Left hindlimb (tissue), 1 donor: ENCODE measurements at places on chromosomes 6 and 20.

- no peak for DNase-seq
Observed at GRCh38 chr6:167573461-167574215, 248.8 kb downstream of the TTLL2 start.

DNA sequence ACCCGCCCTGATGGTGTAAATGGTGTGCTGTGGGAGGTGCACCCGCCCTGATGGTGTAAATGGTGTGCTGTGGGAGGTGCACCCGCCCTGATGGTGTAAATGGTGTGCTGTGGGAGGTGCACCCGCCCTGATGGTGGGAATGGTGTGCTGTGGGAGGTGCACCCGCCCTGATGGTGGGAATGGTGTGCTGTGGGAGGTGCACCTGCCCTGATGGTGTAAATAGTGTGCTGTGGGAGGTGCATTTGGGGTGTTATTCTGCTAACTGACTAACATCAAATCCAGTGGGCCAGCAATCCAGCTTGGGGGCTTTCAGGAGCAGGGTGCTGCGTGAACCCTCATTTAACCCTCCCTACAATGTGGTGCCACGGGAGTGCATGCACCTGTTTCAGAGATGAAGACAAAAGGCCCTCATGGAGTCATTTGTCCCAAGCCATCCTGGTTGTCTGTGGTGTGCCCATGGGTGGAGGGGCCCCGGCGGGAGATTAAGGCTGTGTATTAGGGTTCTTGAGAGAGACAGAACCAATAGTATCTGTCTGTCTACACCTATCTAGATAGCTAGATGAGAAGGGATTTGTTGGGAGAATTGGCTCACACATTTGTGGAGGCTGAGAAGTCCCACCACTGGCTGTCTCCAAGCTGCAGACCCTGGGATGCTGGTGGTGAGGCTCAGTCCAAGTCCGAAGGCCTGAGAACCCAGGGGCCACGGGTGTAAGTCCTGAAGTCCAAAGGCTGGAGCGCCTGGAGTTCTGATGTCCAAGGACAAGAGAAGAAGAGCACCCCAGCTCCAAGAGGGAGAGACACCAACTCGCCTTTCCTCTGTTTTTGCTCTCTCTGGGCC is 39.2 kb downstream of the TMEM242 start:
- no peak for DNase-seq

GRCh38 chr6:158060455-158061360 is 79.0 kb downstream of the SYNJ2 start:
- DNase-seq: peak; percentile 85

DNA sequence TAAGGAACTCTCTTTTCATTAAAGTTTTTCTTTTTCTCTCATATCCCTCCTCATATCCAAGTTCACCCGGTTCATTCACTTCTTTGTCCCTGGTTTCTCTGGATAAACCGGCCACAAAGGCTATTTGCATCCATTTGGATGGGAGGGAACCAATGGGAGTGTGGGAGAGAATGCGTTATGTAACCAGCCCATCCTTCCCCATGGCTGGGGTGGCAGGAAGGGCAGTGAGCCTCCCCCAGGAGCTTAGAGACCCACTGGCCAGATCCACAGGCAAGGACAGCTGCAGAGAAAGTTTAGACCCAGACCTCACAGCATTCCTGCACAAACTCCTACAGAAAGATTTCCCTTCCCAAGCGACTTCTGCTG is 10.7 kb downstream of the CASS4 start:
- no peak for DNase-seq

- DNase-seq: no peak
Observed at GRCh38 chr20:54633374-54634355, 158.3 kb downstream of the DOK5 start.

DNA sequence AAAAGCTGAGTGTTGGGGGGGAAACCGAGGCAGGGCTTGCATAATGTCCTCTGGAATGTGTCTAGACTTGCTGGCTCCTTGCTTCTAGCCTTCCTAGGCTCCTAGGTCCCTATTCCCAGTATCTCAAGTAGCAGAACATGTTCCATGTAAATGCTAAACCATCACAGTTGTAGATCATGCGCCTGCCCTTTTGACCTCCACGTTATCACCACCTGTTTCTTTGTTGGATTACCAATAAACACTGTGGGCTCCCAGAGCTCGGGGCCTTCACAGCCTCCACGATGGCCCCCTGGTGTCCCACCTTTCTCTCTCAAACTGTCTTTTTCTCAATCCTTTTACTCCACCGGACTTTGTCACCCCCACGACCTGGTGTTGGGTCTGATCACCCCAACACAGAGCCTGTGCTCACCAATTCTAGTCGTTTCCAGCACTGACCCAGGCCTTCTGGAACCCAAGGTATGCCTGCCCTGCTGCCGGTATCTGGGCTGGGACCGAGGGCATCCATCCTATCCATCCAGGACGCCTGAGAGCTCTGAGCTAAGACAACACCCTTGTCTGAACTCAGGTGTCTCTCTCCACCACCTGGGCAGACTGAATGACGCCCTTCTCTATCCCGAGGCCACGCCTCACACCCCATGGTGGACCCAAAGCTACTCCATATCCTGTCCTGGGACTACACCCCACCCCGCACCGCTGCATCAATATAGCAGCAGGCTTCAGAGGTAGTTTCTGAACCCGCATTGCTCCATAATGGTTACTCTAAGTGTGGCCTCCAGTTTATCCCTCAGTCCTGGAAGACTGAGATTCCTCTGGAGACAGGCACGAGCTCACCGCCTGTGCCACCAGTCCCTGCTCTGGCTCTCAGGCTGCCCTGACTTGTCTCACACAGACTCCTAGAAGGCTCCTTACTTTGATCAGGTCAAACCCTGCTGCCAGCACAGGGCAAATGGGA is 9.3 kb upstream of the PRR18 start:
- no peak for DNase-seq

DNA sequence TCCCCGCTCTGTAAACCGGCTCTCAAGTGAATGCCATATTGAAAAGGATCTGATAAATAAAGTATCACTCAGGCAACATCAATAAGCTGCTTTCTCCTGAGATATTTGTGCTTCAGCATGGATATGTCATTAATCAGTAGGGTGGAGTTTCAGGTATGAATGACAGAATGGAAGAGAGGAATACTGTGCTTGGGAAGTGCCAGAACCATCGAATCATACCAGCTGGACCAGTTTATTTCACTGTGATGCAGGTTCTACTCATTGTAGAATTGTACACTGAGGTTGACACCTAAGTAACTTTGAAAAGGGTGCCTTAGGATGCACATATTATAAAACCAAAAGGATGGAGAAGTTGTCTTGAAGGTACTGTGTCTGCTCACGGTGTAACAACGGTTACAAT is 17.9 kb upstream of the TBC1D7 start:
- no peak for DNase-seq

DNA sequence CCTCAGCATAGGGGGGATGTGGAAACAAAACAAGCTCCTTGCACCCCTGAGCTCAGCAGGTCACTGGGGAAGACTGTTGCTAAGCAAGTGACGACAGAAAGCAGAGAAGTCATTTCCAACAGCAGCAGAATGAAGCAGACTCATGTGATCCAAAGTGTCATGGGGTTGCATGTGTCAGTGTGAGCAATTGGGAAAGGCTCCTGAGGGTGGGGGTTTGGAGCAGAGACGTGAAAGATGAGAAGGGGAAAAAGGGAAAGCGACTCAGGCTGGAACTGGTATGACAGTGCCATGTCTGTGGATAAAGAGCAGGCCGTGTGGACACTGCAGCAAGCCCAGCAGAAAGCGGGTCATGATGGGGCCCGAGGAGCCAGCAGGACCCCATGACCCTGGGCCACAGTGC is 363.9 kb downstream of the PREX1 start:
- peak; percentile 40 for DNase-seq

GRCh38 chr20:51661609-51662178 is 106.5 kb downstream of the ATP9A start:
- no peak for DNase-seq

GRCh38 chr6:111870051-111870741 is 3.1 kb downstream of the FYN start:
- DNase-seq: no peak

- no peak for DNase-seq
Observed at GRCh38 chr20:47730744-47731143, 54.5 kb downstream of the SULF2 start.

GRCh38 chr20:50415516-50416268 is 94.5 kb upstream of the PTPN1 start:
- peak; percentile 97 for DNase-seq

GRCh38 chr6:48766349-48766748 is 655.4 kb upstream of the PTCHD4 start:
- no peak for DNase-seq

- no peak for DNase-seq
Observed at GRCh38 chr6:90082847-90083246, 188.6 kb downstream of the GJA10 start.

DNA sequence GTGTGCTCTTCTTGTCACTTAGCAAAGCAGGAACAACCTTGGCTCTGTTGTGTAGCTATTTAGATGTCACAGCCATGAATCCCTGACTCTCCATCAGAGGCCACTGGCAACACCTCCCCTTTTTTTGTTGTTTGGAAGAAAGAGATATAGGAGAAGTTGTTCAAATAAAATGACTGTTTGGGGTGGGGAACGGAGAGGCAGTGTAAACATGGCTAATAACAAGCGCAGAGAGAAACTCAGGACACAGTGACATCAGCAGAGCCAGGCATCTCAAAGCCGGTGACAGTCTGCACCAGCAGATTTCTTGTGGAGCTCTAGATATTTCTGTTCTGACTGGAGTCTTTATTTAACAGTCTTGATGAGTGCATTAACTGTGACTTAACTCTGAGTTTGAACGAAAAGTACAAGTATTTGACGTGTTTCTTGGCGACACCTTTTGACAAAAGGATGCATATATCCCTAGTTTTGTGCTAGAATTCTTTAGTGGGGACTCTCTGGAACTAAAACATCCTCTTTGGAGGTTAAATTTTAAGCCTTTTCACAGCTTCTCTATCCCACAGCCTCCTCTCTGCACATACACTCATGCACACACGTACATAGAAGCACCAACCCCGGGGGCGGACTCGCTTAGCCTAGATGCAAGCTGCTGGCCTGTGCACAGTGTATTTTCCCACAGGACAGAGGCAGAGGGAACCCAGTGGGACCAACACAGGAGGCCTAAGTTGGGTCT is 53.8 kb downstream of the ADAT2 start:
- no peak for DNase-seq

DNA sequence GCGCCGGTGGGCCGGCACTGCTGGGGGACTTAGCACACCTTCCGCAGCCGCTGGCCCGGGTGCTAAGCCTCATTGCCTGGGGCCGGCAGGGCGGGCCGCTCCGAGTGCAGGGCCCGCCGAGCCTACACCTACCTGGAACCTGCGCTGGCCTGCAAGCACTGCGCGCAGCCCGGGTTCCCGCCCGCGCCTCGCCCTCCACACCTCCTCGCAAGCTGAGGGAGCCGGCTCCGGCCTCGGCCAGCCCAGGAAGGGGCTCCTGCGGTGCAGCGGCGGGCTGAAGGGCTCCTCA is 10.7 kb upstream of the MPC1 start:
- no peak for DNase-seq

- no peak for DNase-seq
Observed at GRCh38 chr6:124924333-124924759, 37.9 kb upstream of the RNF217 start.

GRCh38 chr20:37328149-37328945 is 17.6 kb upstream of the SRC start:
- no peak for DNase-seq

DNA sequence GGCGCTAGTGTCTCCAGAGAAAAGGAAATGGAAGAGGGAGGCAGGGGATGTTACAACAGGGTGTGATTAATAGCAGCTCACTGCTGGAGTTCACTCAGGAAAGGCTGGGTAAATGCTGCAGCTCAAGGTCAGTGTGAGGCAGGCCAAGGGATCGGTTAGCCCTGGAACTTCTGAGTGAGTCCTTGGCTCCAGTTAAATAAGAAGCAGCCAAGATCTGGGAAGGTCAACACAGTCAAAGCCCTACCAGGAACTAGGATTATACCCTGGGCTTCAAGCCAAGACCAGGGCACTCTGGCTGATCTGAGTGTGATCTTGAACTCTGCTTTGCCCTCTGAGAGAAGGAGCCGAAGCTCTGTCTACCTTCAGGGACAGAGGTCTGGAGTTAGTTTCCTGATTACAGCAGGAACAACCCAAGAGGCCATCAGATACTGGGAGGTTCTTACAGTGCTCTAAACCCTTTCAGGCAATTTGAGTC is 44.3 kb downstream of the TPD52L1 start:
- DNase-seq: peak; percentile 60

DNA sequence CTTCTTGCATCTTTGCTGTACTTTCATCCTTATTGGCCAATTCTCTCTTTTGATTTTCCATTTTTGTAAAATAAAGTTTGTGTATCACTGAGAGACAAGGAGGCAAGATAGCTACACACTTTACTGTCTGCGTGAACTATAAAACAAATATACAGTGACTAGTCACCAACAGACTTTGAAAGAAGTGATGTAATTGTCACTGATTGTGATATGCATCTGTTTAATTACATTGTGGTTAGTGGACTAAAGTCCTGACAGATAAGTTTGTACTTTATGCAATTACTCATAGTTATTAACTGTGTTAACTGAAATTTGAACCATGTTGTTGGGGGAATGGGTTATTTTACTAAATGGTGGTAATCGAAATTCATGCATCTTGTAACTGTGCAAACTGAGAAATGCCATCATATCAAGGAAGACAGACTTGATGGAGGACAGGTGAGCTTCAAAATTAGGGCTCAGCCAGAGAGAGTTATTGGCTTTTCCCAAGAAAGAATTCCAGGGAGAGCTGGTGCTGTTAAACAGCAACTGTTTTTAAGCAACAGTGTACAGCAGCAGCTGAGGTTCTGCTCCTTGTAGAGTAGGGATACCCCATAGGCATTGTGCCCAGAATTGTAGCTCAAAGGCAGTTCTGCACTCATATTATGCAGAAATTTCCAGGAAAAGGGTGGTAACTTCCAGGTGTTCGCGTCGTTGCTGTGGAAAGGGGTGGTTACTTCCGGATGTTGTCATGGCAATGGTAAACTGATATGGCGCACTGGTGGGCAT is 62.9 kb downstream of the EFHC1 start:
- DNase-seq: no peak

GRCh38 chr6:7805078-7805849 is 79.4 kb downstream of the BMP6 start:
- DNase-seq: no peak

- DNase-seq: no peak
Observed at GRCh38 chr6:98578016-98578415, 256.4 kb upstream of the POU3F2 start.

GRCh38 chr6:148492654-148493290 is 150.1 kb downstream of the SASH1 start:
- no peak for DNase-seq

- DNase-seq: no peak
Observed at GRCh38 chr6:109229536-109229935, 134.2 kb downstream of the CEP57L1 start.
